ENCODE measurements at places on chromosomes 3 and 15.

- DNase-seq = no peak
Measured at GRCh38 chr3:128416578-128417211, 50.0 kb downstream of the DNAJB8 start.

DNA sequence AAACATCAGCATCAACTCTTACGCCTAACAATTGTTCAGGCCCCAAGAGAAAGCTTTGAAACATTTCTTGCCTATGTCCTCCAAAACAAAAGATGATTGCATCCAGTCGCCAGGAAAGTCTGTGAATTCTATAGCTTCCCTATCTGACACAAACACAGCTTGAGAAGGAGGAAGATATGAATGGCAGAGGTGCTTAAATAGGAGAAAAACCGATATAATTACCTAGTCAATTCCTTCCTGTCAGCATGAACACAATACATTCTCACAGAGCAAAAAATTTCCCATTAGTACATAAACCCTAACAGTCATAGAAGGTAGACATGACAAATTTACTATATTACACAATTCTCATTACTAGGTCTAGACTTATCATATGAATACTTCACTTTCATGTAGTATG lies 326.5 kb downstream of the CGGBP1 start:
- DNase-seq = no peak

- no peak for DNase-seq
Measured at GRCh38 chr3:171967137-171967783, 72.1 kb upstream of the FNDC3B start.

DNA sequence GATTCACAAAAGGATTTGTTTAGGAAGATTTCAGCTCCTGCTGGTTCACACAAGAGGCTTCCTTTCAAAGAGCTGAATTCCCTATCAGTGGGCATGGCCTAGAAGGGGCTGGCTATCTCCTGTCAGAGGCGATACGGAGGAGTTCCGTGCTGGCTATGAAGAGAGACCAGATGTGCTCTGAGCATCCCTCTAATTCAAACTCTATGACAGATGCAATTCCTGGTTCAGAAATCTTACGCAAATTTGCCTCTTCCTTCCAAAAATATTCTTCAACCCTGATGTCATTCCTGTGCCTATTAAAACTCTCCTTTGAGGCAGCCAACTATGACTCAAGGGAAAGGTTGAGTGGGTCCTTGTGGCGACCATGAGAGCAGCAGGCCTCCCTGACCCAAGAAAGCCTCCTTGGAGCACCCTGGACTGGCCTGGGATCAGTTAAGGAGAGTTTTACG lies 139.3 kb upstream of the HES1 start:
- DNase-seq = no peak

DNA sequence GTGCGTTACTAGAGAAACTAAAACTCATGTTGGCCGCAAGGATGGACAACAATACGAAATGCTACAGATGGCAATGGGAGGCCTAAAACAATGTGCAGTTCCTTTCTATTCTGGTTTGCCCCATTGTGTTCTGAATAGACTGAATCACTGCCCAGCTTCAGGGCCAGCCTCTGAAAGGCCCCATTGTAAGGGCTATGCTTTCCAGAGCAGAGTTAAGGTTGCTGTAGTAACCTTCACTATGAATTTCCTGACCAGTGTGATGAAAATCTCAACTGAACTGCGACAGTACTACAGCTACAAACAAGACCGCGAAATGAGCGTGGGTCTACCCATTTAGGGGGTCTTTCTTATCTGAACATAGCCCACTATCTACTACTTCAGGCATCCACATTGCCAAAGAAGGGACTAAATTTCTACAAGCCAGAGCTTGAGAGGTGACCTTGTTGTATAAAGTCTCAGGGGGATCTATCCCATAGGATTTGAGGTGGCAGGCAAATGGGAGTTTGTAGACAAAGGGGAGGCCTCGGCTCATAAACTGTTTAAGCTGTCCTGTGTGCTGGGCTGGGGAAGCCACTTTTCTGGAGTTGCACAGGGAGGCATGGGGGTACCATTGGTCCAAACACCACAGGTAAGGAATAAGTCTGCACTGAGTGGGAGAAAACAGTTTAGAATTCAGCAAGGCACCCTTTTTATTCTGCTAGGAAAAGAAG lies 80.1 kb downstream of the MYO1E start:
- no peak for DNase-seq

All from NCI-H1694 treated with DMSO at 0.1 percent for 48 hours (cell line).